ENCODE measurements at places on chromosomes 5 and 9.

DNA sequence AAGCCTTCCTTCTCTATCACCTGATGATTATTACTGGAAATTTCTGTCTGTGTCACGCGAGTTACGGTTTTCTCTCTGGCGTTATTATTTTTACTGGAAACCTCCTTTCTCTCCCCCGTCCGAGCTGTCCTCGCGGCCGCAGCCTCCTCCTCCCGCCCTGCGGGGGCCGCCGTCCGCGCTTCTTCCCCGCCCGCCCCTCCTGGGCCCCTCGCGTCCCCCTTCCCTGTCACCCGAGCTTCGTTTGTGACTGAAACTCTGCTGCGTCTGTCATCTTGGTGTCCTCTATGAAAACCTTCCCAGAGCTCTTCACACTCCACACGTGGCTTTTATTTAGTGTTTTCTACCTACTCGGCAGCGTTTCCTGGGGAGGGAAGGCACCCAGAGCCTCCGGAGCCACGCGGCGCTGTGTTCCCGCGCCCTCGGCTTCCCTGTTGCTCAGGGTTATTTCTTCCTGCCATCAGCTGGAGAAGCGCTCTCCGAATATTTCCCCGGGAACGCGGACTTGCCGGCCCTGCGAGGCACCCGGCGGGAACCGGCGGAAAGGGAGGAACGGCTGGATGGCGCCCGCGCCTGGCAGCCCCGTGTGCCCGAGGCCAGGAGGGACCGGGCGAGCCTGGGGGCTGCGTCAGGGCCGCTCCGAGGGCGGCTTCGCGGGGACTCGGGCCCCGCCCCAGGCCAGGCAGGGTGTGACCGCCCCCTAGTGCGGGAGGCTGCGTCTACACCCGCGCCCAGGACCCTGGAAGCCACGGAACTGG, 33.9 kb downstream of the TRIP13 start:
- DNase-seq = no peak

DNA sequence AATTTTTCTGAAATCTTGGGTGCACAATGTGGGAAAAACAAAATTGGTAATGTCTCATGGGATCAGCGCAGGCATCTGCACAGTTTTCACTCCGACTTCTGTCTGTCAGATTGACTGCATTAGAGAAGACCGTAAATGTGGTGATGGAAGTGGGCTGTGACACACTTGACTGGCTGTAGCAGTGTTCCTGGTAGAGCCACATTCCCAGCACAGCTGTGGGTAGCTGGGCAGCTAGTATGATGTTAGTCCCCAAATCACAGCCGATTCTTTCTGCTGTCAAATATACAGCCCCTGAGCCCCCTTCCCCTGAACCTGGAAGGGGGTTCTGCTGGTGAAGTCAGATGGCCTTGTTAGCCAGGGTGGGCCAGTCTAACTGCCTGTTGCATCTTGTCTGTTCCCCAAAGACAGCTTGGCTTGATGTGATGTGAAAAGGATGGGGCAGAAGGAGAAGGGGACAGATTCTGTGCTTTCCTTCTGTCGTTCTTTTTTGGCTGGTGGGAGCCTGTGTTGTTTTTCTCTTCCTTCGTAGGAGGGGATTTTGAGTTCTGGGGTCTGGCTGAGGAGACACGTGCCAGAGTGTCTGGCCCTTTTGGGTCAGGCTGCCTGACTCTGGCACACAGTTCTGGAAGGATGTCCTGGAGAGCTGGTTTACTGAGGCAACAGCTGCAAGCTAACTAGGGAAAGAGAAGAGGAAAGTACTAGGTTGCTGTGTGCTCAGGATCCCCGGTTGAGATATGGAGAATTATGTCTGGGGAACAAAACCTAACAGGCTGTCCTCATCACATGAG, 66.4 kb upstream of the SPRY4 start:
- DNase-seq = no peak

GRCh38 chr5:168006456-168007130, 284.9 kb upstream of the WWC1 start:
- DNase-seq = no peak

DNA sequence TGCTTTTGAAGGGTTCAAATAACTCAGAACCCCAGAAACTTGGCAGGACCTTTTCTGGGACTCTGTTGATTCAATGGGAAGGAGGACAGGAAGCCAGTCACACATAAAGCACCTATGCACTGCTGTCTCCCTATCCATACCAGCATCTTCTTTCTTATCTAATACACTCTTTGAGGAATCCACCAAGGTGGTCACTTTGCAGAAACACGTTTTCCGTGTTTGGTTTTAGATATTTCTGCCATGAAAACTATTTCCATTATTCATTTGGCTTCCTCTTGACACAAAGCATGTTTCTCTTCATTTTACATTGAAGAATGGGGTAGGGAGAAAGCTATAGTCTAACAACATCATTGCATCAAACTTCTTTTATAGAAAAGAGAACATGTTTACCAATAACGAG, 76.5 kb upstream of the NR3C1 start:
- no peak for DNase-seq

DNA sequence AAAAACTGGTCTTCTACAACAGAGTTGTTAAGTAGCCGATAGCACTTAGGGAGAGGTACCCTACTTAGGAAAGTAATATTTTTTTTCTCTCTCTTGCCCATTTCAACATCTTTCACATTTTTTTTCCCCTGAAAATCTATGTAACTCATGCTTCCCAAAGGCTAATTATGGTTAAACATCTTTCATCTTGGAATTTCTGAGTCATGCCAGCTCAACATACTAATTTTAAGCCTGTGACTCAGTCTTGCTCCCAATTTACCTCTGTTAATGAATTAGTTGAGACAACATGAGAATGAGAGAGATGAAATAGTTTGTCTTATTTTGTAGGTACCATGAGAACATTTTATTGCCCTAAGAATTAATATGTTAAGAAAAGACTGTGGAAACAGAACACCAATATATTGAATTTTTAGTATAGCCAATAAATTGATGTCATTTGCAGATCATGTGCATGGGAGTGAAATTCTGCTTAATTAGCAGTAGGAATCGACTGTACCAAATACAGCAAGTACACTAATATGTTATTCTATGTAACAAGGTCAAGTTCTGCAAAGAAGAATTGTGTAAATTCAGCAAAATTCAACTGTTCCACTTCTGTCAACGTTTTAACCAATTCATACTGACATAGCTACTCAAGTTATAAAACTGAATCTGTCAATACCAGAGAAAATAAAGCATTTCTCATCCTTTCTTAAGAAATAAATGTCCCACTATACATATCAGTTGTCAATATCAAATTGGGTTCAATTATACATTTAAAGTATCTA, 550.0 kb downstream of the PTPRD start:
- DNase-seq = peak; percentile 21

- DNase-seq = peak; percentile 63
Observed at GRCh38 chr9:109064963-109065702, 51.8 kb upstream of the CTNNAL1 start.

- no peak for DNase-seq
Observed at GRCh38 chr5:160166069-160166972, 47.1 kb upstream of the PWWP2A start.

DNA sequence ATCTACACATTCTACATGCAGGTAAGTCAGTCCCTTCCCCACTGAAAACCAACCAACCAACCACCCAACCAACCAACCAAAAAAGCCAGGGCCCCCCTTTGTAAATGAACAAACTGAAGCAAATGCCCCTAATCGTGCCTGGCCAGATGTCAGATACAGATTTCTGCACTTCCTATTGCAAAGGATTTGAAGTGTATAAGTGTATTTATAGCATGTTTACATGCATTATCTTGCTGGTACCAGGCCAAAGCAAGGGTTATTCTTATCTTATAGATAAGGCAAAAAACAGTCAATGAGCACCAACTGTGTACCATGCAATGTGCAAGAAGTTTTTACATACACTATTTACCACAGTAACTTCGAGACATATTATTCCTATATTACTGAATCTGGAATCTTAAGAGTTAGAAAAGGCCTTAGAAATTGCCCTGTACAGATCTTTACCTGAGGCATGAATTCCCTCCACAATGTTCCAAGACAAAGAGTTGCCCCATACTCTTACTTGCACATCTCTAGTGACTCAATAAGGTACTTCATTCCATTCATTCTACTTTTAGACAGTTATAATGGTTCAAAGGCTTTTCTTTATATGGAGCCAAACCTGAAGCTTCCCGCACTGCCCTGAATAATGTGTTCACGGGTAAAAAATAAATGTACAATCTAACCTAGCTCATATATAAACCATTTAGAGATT, 51.7 kb upstream of the NR5A1 start:
- no peak for DNase-seq

DNA sequence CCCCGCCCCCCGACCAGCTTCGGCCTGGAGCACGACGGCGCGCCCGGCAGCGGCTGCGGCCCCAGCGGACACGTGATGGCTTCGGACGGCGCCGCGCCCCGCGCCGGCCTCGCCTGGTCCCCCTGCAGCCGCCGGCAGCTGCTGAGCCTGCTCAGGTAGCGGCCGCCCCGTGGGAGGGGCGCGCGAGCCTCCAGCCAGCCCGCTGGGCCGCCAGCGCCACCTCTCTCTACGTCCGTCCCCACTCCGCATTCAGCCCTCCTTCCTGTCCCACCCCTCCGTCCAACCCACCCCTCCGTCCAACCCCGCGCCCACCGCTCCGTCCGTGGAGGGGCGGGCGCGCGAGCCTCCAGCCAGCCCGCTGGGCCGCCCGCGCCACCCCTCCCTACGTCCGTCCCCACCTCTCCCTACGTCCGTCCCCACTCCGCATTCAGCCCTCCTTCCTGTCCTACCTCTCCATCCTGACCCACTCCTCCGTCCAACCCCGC, 6.5 kb downstream of the ADAMTS13 start:
- no peak for DNase-seq

DNA sequence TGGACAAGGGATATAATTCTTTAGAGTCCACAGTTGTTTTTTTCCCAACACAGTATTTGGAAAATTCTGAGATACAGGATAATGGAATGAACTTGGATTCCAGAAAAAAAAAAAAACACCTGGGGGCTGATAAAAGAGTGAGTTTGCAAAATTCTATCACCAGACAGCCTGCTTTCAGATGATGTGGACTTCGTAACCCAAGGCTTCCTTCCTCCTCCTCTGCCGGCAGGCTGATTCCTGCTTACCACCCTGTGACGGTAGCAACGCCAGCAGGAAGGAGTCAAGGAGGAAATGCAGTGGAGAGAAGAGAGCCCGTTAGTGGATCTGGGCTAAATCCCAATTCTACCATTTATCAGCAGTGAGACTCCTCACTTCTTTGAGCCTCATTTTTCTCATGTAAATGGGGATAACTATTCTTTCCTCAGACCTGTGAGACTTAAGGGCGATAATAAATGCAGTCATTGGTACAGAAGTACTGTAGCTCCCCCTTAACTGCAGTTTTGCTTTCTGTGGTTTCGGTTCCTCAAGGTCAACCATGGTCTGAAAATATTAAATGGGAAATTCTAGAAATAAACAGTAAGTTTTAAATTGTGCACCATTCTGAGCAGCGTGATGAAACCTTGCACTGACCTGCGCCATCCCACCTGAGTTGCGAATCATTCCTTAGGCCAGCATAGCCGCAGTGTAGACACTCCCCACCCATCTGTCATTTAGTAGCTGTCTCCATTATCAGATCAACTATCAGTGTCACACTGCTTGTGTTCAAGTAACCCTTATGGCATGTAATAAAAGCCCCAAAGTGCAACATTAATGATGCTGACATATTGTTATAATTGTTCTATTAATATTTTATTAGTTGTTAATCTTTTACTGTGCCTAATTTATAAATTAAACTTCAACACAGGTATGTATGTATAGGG, 71.4 kb downstream of the DCP2 start:
- no peak for DNase-seq

DNA sequence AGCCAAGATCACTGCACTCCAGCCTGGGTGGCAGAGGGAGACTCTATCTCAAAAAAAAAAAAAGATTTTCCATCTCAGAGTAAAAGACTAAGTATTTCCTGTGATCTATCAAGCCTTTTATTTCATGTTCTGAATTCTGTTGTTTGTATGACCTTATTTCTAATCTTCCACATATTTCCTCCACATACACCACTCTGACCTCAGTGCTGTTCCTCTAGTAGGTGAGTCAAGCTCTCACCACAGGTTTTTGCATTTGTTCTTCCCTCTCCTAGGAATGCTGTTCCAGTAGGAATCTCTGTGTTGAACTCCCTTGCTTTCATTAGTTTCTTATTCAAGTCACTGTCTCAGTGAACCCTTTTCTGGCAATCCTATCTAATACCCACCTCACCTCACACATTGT, 68.1 kb downstream of the INVS start:
- DNase-seq = no peak

- no peak for DNase-seq
Observed at GRCh38 chr9:123996731-123997421, 14.7 kb upstream of the LHX2 start.

GRCh38 chr9:103992938-103993579, 101.0 kb upstream of the SMC2 start:
- no peak for DNase-seq

GRCh38 chr9:76686756-76687155, 77.5 kb upstream of the PCA3 start:
- DNase-seq = no peak

- peak; percentile 78 for DNase-seq
Observed at GRCh38 chr5:139482050-139482889, at the start of gene STING1. Gene STING1, minus strand, starts transcription at chr5:139482758. Its CDS starts 1,054 bp downstream, at chr5:139481704.

GRCh38 chr9:80375477-80375876, 803.7 kb downstream of the TLE4 start:
- DNase-seq = no peak

DNA sequence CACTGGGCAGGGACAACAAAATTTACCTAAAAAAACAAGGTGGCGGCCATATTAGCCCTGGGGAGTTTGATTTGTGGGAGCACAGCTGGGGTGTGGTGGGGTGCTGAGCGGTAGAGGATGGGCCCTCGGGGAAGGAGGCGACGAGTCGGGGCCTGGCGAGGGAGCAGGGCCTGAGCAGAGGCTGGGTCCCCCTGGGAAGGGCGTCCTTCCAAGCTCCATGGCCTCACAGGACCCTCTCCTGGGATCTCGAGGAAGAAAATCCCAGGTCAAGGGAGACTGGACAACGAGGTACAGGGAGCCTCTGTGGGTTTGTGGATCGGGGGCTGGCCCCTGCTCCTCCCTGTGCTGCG, 165.5 kb downstream of the CACNA1B start:
- no peak for DNase-seq

DNA sequence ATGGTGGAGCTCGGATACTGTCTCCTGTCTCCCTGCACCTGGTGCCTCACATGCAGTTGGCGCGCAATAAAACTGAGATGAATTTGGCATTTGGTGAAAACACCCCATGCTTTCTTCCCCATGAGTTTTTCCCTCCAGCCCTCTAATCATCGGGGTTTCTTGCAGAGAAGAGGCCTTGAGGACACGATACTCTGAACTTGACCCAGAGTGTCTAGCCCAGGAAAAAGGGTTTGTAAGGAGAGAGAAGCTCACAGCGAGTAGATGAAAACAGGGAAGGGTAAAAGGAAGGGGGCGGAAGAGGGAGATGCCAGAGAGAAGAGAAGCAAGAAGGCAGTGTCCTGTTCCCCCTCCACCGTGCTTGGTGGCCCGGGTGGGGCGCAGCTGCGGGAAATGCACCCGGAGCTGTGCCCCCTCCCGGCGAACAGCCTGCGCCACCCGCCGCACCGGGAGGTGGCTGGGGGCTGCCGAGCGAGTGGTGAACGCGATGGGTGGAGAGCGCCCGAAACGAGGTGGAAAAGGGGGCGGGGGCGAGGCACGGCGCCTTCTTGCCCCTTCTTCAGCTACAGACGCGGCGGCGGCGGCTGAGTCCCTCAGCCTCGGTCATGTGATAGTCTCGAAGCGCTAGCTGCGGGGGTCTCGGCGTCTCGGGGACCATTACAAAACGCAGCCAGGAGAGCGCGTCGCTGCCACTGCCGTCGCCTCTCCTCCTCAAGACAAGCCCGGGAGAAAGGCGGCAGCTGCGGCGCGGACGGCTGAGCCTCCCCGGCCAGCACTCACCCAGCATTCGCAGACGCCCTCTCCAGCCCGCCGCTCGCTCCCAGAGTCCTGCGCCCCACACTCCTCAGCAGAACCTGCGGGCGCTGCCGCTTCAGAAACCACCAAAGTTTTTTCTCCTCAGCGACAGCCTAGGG, 1.1 kb upstream of the FOXB2 start:
- DNase-seq = no peak

All from kidney epithelial cell (primary cell).